Fibroblast of upper back skin (primary cell): ENCODE measurements at places on chromosomes 12 and 14.

DNA sequence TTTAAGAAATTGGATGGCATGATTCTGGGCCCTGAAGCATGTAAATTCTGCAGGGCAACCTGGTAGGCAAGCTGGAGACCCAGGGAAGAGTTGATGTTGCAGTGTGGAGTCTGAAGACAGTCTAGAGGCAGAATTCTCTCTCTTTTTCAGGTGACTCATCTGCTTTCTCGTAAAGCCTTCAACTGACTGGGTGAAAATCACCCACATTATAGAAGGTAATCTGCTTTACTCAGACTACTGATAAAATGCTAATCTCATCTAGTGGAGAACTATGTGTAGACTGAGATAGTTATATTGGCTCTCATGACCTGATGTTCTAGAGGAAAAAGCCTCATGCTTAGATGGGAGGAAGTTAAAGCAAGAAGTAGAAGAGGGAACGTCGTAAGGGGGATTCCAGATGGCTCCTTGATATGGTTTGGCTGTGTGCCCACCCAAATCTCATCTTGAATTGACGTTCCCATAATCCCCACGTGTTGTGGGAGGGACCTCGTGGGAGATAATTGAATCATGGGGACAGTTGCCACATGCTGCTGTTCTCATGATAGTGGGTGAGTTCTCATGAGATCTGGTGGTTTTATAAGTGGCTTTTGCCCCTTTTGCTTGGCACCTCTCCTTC lies 723.8 kb downstream of the BCL11B start:
- no peak for DNase-seq

- peak; percentile 31 for DNase-seq
Observed at GRCh38 chr14:29930283-29930682, 2.6 kb upstream of the PRKD1 start.

DNA sequence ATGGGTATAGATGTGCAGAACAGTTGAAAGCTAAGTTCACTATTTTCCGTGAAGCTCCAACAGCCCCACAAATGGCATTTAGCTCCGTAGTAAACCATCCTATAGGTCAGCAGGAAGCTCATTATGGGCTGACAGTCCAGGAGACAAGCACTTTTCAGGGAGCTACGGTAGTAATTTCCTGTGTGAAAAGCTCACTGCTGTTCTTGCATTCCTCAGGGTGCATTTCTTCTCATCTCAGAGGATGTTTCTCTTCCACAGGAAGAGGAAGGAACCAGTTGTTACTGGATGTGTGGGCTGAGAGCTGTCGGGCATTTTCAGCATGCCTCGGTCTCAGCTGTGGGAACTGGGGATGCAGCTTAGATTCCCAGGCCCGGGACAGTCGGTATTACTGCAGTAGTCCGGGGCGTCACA lies 72.8 kb downstream of the GALNT4 start:
- peak; percentile 71 for DNase-seq

GRCh38 chr14:81555051-81555450 lies 21.4 kb upstream of the SEL1L start:
- DNase-seq, result no peak

- peak; percentile 48 for DNase-seq
Observed at GRCh38 chr12:89933911-89934310, 225.3 kb upstream of the ATP2B1 start.

DNA sequence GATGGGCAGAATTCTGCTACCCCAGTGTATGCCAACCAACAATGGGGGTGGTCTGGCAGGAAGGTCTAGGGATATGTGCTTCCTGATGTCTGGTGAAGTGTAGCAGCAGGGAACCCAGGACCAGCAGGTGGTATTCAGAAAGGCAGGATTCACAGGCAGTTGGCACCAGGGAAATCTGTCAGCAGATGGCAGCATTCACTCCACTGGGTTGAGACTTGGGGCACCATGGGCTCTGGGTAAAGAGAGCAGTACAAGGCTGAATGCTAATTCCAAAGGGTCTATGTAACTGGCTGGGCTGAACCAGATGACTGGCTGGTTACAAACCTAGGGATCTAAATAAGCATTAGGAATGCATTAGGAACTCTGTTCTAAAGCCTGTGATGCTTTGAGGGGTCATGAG lies 466.9 kb upstream of the STXBP6 start:
- DNase-seq, result no peak

DNA sequence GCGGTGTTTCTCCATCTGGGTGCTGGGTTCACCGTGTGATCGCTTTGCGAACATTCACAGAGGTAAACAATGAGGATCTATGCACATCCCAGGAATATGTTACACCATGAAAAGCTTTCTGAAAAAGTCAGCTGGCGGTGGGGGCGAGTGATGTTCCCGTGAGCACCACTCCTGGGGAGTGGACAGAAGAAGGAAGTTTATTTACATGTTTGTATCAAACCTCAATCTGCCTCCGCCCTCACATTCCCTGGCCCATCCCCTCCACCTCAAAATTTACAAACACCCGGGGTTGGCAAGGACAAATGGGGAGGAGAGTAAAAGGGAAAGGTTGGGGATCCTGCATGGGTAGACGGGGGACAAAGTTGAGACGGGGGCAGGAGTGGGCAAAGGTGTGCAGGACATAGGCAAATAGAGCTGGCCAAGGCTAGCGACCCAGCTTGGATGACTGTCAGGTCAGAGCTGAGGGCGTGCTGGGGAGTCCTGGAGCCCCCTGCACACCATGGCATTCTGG lies 6.9 kb downstream of the TNFRSF1A start:
- DNase-seq, result no peak

DNA sequence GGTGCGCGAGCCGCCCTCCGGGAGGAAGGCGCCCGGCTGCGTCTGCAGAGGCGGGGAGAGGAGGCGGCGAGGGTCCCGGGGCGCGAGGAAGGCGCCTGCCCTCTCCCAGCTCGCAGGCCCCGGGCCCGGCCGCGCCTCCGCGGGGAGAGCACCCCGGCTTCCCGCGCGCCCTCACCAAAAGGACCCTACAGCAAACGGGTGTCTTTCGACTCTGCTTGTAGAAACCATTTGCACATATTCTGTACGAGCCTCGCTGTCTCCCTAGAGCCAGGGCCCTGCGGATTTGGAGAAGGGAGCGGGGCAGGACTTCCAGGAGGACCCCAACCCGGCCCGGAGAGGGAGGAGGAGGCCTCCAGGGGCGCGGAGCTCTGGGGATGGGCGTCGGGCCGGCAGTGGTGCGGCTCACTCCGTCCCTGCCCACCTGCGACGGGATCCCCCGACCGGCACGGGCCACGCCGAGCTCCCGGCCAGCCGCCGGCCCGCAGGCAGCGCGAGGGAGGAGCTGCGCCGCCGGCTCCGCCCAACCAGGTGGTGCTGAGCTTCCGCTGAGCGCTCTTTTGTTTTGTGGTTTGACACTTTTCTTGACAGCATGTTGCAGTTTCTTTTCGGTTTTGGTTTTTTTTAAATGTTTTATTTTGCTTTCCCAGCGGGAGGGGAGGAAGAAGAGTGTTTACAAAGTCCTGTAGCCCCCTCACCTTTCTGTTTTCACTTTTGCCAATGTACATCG lies 103.3 kb upstream of the FKBP4 start:
- no peak for DNase-seq

DNA sequence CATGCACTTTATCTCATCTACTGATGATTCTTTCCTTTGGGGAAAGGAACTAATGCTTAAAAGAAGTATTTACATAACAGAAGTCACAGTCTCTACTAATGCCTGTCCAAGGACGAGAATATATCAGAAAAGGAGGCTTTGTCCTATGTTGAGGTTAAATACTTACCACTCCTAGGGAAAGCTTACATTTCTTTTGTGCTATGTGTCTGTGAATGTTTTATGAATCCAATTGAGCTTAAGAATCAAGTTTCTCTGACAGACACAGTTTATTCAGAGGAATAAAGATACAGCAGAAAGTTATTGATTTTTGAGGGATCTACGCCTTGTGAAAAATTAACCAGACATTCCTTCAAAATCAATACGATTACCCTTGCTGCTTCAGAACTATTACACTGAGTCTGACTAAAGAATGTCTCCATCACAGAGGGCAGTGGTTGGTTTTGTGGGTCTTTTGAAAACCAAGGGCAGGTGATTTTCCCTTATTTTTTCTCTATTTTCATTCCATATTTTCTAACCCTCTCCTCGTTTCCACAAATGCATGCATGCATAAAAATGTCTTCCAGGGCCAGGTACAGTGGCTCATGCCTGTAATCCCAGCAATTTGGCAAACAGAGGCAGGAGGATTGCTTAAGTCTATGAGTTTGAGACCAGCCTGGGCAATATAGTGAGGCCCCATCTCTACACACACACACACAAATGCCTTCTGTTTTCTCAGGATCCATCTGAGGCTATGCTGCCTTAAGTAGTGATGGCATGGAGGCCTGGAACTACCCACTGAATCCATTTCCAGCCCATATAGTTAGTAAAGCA lies 1095.1 kb downstream of the GALC start:
- DNase-seq, result no peak

DNA sequence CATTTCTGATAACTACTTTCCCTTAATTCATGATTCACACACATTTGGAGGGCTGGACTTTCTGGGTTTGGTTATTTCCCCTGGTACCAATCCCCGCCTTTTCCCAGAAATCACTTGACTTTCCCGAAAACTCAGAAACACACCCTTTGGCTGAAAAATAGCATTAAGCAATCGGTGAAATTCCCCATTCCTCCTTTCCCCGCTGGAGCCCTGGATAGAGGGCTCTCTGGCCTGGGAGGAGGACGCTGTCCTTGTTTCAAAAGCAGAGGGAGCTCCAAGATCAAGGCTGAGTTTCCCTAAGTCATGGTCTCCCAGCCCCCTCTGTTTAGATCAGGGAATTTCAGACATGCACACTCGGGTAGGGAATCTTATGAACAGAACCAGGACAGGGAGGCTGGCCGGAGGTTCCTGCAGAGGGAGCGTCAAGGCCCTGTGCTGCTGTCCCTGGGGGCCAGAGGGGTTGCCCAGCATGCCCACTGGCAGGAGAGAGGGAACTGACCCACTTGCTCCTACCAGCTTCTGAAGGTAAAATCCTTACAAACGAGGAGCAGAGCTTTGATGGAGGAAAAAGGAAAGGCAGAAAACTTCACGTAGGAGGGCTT lies at the start of gene C1S:
TSS of gene C1S (plus strand) at position 366 of the 602 bp plus-strand sequence. CDS start 1,195 bp downstream, outside the sequence.
- DNase-seq, result peak; percentile 97

- DNase-seq, result no peak
Observed at GRCh38 chr12:62251609-62251958, 8.6 kb upstream of the USP15 start.

DNA sequence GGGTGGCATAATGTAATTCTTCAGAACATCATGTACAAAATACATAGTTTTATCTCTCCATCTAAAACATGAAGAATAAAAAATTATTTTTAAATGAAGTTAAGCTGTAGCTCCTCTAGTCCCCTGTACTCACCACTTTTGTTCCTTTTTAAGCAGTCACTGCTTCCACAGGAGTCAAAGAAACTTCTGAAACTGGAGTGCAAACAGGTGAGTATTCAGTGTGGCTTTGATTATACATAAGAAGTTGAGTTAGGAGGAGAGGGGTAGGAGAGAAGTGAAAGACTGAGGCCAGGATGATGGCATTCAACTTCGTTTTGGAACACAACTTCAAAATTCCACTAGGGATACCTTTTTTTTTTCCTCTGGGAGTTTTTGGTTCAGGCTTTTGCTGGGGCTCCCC lies 131.4 kb upstream of the CNTN1 start:
- DNase-seq, result no peak

- DNase-seq, result no peak
Observed at GRCh38 chr12:67609226-67609870, 39.2 kb upstream of the DYRK2 start.

DNA sequence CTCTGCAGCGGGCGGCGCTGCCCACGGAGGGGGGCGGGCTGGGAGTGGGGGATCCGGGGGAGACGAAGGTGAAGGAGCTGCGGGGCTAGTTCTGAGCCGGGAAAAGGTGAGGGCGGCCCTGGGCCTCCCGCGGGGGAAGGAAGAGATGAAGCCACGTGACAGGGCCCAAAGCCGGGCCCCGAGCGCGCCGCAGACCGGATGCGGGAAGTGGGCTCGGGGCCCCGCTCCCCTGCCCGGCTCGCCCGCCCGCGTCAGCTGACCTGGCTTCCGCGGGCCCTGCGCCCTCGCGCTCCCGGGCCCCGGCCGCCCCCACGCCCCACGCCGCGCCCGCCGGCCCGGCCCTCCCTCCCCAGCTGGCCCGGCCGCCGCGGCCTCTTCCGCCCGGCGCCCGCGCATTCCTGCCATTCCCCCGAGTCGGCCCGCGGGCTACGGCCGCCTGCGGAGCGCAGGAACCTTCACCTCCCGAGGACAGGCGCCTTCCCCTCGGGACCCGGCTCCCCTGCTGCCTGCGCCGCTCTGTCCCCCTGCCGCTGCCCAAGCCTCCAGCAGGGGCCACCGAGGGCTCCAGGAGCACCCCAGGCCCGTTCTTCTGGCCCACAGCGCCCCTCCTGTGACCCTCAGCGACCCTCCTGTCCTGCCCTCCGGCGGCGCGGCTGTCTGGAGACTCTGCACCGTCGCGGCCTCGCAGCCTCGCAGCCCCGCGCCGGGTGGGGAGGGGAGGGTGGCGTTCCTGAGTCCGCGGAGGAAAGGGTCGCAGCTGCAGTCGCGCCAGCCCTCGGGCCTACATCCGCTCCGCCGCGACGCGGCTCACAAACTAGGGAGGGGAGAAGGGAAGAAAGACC lies 20.4 kb downstream of the NINJ2 start:
- DNase-seq, result peak; percentile 69

- DNase-seq, result no peak
Observed at GRCh38 chr14:96989306-96989705, 192.1 kb downstream of the VRK1 start.

GRCh38 chr12:122847921-122848421 lies 12.7 kb downstream of the HIP1R start:
- DNase-seq, result no peak

DNA sequence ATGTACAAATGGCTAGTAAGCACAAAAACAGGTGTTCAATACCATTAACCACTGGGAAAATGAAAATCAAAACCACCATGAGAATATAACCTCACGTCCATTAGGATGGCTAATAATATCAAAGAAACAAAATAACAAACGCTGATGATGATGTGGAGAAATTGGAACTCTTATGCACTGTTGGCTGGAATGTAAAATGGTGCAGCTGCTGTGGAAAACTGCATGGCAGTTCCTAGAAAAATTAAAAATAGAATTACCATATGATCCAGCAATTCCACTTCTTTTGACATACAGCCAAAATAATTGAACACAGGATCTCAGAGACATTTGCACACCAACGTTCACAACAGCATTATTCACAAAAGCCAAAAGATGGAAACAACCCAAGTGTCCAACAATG lies 51.5 kb downstream of the TMPRSS12 start:
- no peak for DNase-seq

GRCh38 chr14:53638966-53639365 lies 317.7 kb downstream of the BMP4 start:
- no peak for DNase-seq

GRCh38 chr12:92290886-92291285 lies 145.2 kb upstream of the BTG1 start:
- DNase-seq, result peak; percentile 36

DNA sequence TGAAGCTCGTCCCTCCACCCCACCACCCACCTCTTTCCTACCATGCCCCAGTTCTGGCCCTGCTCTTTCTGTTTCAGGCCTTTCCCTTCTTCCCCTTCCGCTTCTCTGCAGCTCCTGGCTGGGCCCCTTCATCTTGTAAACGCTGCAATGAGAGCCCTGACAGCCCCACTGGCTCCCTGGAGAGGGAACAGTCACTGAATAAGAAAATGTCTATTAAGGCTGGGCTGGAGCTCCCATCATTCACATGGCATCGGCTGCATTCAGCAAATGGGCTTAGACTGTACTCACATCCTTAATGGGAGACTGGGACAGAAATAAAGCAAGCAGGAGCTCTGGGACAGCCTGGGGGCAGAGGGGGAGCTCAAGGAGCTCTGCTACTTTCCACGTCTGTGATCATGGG lies 45.2 kb upstream of the TUNAR start:
- no peak for DNase-seq
